Stimulated activated CD4-positive, alpha-beta T cell treated with anti-CD3 and anti-CD28 coated beads, Interleukin-4, amount 100 ng/mL, for 48 hours (primary cell): ENCODE measurements at places on chromosomes 2 and 18.
A peak's percentile ranks its signal among the peaks of the same experiment; 100 is the strongest.

GRCh38 chr2:379778-380177, 91.9 kb upstream of the ALKAL2 start:
- DNase-seq = no peak

DNA sequence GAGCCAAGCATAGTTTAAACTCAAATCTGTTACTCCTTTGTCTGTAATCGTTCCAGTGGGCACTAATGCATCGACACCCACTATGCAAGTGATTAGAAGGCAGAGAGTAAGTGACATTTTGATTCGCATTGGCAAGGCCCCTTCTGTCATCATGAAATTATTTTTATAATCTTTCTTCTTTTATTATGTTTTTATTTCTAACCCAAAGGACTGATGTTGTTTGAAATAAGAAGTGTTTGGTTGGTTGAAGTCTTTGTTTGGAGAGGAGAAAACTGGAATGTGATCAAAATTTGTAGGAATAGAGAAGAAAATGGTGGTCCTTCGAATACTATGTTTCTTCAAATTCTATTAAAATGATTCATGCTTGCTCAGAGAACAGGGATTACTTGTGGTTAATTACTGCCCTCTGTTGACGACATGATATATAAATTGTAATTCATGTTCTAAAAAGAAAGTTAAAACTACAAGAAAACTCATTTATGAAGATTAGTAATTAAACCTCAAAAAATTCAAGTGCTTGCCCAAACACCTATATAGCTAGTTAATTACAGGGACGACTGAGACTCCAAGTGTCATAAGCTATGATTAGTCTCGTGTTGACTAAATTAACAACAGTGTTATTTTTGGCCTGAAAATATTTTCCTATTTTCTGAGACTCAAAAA, 26.4 kb upstream of the TFPI start:
- no peak for DNase-seq

- no peak for DNase-seq
These were observed 12.0 kb downstream of the PCARE start for GRCh38 chr2:29062371-29062770.

DNA sequence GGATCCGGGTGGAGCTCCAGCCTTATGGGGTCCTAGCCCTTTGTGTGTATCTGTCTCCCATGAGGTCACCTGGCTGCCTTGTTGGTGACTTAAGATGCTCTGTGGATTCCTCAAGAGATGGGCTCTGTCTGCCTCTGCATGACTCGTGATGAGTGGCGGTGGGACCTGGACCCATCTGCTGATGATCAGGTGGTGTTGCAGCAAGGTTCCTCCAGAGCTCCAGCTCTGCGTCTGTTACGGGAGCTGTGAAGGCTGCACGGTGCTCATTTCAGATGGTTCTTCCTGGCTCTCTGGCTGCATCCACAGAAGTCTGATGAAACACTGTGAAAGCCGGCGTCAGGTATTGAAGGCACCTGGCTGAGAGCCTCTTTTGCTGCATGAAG, 2.4 kb downstream of the AGAP1 start:
- DNase-seq = no peak

DNA sequence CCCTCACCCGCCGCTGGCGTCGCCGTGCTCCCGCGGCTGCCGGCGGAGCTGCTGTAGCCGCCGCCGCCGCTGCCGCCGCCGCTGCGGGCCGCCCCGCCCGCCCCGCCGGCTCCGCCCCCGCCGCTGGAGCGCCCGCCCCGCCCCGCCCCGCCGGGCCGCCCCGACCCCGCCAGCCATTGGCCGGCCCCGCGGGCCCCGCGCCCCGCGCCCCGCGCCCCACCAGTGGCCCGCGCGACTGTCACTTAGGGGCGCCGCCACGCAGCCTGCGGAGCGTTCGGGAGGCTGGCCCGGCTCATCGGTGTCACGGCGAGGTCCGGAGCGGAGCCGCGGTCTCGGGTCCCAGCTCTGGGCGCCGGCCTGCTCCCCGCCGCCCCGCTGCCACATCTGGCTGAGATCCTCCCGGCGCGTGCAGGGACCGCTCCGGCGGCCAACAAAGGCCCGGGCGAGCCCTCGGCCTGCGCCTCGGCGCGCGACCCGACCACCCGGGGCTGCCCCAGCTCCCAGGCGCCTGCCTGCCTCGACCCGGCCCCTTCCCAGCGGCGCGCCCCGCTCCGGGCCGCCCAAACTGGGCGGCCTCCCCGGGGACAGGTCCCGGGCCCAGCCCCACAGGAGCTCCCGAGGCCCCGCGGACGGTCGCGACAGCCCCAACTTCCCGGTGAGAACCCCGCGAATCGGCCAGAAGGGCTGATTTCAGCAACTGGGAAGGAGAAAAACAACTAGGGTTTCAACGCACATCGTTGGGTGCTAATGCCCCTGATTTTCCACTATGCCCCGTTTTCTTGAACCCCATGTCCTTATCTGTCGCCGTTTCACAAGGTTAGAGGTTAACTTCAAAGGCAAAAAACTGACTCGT, at the start of gene MGAT4A:
Gene MGAT4A (minus strand): TSS at position 92 of the 853 bp plus-strand sequence. CDS start 4,800 bp downstream, outside the sequence.
- peak; percentile 72 for DNase-seq

DNA sequence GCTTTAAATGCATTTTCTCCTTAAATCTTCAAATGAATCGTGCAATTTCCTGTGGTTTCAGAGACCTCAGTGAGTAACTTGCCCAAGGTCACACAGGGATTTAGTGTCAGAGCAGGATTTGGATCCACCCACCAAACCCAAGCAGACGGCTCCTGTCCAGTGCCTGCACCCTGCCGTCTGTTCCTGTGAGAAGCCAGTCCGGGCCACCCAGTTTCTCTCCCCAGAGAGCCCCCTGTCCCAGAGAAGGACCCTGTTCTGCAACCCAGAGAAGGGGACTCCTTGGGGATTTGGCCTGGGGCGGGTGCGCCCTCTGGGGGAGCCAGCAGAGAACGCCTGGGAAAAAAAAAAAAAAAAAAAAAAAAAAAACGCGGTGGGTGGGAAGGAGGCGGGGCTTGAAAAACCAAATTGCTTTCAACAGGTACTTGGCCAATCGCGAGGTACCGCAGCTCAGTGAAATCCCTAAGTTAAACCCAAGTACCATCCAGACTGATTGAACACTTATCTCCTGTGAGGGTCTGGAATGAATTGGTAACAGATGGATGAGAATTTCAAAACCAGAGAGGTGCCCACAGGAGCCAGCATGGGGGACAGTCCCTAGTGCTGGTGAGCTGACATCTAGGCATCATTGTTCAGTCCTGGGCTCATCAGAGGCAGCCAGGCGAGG, 30.9 kb upstream of the REEP1 start:
- peak; percentile 24 for DNase-seq

DNA sequence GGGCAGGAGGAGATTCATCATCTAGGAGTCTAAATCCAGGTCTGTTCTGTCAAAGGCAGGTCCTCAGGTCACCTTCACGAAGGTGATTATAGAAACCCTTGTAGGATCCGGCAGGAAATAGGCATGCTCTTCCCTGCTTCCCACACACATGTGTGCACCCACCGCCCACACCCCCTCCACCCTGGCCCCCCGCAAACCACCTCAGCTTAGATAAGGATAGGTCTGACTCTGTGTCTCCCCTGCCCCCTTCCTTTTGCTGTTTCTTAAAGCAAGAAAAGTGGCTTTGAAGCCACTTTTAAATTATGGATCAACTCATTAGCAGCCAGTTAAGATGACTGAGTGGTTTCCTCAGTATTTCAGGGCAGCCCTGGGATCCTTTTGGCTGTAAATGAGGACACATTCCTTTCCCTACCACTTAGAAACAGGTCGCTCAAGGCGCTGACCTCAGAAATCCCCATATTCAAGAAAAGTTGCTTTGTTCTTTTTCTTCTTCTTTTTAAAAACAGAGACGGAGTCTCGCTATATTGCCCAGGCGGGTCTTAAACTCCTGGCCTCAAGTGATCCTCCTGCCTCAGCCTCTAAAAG, 14.5 kb upstream of the CIB4 start:
- DNase-seq = no peak

- no peak for DNase-seq
These were observed 204.0 kb upstream of the ID2 start for GRCh38 chr2:8477552-8478470.

GRCh38 chr2:191114403-191114886, 36.3 kb downstream of the STAT4 start:
- no peak for DNase-seq

- DNase-seq = no peak
These were observed 324.3 kb upstream of the PKDCC start for GRCh38 chr2:41723526-41723925.

- DNase-seq = no peak
These were observed 88.8 kb upstream of the NYAP2 start for GRCh38 chr2:225310745-225311144.

- peak; percentile 38 for DNase-seq
These were observed at the start of gene FMNL2 for GRCh38 chr2:152335016-152335725. FMNL2 (plus strand) TSS chr2:152335174.

- DNase-seq = no peak
These were observed 14.1 kb downstream of the AMER3 start for GRCh38 chr2:130769343-130769907.

DNA sequence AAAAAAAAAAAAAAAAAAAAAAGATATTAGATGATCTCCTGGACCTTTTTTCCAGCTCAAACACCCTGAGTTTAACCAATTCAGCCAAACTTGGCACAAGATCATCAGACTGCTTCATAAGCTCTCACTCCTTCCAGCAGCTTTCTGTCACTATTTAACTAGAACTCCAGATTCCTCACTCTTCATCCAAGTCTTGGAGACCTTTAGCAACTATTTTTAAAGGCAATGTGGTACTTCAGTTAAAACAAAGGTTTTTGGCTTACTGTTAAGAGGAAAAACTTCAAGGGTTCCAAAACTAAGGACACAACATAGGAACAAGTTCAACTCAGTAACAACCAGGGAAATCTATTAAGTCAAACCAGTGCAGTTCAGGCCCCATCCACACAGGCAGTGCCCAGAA, 23.2 kb downstream of the LAMA1 start:
- no peak for DNase-seq

GRCh38 chr18:67608615-67609273, 92.2 kb upstream of the DSEL start:
- DNase-seq = no peak

GRCh38 chr18:35497027-35497369, 762 bp downstream of the INO80C start:
- no peak for DNase-seq

- no peak for DNase-seq
These were observed 1495.5 kb upstream of the ACVR2A start for GRCh38 chr2:146349334-146349733.

GRCh38 chr2:220281771-220282170, 654.3 kb downstream of the SLC4A3 start:
- DNase-seq = no peak

- no peak for DNase-seq
These were observed 14.6 kb downstream of the ADI1 start for GRCh38 chr2:3504741-3505140.

DNA sequence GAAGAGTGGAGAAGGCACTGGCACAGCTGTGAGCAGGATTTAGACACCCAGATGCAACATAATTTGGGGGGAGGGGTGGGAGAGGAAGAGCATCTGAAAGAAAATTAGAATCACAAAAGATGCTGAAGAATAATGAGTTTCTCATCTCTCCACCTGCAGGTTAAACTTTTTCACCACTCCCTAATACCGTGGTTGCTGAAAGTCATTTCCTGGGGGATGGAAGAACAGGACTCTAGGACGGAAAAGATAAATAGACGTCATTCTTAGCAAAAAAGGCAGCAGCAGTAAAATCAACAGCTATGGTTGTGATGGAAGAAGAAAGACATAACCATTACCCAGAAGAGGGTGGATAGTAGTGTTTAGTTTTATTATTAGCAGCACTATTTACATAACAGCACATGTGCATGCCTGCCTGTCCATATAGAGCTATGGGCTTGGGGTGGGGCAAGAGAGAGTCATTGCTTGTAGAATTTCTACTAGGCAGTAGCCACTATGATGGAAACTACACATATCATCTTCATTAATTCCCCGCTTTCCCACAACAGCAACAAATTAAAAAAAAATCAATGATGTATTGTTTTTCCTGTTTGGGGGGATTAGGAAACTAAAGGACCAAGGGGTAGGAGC, 212.2 kb downstream of the TRIB2 start:
- no peak for DNase-seq

DNA sequence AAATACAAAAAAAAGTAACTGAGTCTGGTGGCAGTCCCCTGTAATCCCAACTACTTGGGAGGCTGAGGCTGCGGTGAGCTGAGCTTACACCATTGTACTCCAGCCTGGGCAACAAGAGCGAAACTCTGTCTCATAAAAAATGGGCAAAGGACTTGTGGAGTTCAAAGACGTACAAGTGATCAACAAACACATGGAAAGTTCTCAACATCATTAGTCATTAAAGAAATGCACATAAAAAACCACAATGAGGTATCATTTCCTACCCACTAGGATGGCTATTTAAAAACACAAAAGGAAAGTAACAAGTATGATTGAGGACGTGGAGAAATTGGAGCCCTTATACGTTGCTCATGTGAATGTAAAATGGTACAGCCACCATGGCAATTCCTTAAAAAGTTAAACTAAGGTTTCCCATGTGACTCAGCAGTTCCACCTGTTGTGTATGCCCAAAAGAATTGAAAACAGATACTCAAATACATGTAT, 52.3 kb downstream of the RAB10 start:
- no peak for DNase-seq

GRCh38 chr18:55642191-55642590, 54.2 kb upstream of the TCF4 start:
- DNase-seq = no peak

DNA sequence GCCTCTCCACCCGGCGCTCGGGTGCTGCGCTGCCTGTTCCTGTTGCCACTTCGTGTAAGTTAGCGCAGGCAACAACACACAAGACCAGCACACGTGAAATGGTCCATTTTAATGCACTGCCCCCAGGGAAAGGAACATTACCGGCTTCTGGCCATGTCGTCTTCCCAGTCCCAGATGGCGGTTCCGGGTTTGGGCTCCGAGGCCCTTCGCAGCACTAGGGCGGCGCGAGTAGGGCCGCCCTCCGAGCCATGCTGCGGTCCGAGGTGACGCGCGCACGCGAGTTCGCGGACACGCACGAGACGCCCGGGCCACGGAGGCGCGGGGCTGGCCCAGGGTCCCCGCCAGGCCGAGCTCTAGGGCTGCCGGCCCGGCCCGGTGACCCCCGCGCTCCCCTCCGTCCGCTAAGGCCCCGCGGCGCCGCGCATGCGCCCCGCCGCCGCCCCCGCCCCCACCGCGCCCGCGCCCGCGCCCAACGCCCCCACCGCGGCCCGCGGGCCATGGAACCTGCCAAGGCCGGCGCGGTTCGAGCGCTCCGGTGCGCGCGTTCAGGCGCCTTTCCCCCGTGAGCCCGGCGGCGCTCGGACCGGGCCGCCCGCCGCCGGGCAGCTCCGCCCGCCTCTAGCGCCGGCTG, 367 bp upstream of the ZNF236 start:
- peak; percentile 43 for DNase-seq
